ENCODE measurements at places on chromosomes 2 and 18.

GRCh38 chr2:167697948-167698347, 549.4 kb downstream of the STK39 start:
- DNase-seq, result no peak

DNA sequence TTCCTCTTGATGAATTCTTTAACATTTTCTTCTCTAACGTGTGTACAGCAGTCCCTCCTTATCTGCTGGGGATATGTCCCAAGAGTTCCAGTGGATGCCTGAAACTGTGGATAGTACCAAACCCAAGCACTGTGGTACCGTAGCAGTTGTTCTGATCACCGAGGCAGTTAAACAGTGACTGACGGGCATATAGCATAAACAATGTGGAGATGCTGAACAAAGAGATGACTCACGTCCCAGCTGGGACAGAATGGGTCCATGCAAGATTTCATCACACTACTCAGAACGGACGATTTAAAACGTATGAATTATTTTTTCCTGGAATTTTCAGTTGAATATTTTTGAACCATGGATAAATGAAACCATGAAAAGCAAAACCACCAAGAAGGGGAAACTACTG, 54.5 kb upstream of the SPAG16 start:
- no peak for DNase-seq

DNA sequence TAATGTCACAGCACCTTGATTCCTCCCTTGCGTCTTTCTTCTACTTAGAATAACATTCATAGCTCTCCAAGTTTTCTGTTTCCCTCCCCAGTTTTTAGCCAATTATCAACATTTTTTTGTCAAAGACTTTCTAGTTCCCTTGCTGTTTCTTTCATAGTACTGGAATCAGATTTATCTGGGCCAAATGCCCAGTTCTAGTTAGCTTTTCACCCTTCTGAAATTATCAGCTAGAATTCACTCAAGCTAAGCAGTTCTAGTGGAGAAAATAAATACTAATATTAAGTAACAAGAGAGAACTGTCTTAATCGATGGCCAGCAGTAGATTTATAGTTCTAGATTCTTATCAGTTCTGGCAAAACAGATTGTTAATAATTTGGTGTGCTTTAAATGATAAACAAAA, 36.2 kb downstream of the EFEMP1 start:
- no peak for DNase-seq

GRCh38 chr2:233111427-233111826, 51.3 kb downstream of the INPP5D start:
- no peak for DNase-seq

- no peak for DNase-seq
Measured at GRCh38 chr2:138321458-138321857, 180.1 kb upstream of the SPOPL start.

DNA sequence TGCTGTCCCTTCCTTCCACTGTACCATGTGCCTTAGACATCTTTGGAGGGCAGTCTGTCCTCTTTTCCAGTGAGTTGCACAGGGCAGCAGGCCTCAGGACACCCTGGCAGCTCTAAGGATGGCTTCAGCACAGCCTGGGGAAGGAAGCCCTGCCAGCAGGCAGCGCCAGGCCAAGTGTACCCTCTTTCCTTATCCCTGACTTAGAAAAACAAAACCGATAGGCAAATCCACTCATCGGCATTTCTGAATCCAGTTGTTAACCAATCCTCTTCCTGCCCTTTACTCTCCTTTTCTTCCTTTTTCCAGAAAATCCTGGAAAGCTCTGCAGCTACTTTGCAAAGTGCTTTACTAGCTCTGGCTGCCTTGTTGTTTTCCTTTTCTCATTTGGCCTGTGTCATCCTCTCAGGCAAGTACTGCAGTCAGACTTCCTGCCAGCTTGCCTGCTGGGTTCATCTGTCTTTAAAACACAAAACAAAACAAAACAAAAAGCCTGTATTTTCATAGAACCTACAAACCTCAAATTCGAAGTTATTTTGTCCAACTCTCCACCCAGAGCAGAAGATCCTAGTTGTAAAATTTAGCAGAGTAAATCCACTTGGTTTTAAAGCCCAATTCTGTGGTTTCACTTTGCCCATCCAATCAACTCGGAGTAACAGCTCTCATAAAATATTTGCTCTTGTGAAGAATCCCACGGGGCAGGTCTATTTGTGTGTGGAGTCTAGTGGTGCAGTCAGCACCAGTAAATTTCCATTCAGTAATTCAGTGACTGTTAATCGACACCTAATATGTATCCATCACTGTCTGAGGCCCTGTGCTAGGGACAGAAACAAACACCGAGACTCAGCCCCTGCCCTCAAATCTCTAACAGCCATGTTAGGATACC, 45.2 kb downstream of the PCBP1 start:
- DNase-seq, result peak; percentile 28

- DNase-seq, result no peak
Measured at GRCh38 chr2:147224070-147224469, 620.8 kb upstream of the ACVR2A start.

DNA sequence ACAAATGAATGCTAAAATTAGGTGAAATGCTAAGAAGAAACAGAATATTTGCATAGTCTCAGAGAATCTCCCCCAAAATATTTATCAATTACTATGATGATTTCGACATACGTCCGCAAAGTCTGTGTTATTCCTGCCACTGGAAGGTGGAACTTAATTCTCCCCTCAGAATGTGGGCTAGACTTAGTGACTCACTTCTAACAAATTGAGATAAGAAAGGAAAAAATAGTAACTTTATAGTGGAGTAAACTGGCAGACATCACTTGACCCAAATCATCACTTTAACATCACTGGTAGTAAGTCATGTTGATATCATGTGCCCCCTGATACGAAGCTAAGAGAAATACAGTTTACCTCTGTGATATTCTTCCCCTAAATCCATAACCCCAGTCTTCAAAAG, 23.5 kb downstream of the HADHB start:
- DNase-seq, result no peak

- no peak for DNase-seq
Measured at GRCh38 chr2:183035954-183036669, 2.1 kb downstream of the NCKAP1 start.

- no peak for DNase-seq
Measured at GRCh38 chr2:73337828-73338227, 44.5 kb upstream of the EGR4 start.

DNA sequence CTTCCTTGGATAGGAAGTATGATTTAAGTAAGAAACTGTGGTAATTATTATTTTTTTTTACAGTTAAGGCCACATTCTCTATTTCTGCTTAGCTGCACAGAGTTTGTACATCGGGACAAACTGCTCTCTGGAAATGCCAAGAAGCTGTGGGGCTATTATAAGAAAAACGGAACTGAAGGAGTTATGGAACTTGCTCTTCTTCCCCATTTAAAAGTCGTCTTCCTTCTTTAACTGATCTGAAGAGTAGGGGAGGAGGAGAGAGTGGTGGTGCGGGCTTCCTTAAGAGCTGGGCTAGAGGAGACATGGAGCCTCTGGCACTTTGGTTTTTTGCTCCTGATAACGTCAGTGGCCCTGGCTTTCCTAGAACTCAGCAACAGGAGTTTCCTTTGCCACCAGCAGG, 54.4 kb downstream of the RAB31 start:
- DNase-seq, result no peak

- no peak for DNase-seq
Measured at GRCh38 chr18:12904012-12904516, 20.0 kb upstream of the PTPN2 start.

- peak; percentile 46 for DNase-seq
Measured at GRCh38 chr2:8543383-8544170, 138.3 kb upstream of the ID2 start.

DNA sequence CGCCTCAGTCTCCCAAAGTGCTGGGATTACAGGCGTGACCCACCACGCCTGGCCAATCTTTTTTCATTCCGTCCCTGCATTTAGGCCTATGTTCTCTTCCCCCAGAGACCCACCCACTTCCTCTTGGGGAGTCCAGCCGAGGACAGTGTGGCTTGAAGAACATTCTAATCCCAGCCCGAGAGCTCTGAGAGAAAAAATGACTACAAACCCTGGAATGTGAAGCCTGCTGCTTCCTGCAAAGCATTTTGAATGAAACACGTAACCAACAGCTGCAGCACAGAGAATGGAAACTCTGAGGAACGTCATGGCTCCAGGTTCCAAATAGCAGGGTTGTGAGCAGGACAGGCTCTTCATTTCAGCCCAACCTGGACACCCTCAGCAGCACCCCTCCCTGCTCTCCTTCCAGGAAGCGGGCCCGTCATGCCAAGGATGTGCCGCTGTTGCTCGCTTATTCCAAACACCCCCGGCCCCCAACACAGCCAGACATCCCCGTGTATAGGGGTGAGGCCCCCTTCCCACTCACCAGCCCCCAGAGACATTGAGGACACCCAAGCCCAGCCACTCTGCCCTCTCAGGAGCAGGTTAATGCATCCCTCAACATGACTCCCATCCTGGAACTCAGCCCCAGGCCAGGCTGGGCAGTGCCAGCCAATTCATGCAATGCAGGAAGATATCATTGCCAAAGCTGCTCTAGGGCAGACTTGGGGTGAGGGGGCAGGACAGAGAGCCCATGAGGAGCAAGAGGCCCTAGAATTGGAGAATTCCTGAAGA, 139.8 kb downstream of the ZFP36L2 start:
- no peak for DNase-seq

DNA sequence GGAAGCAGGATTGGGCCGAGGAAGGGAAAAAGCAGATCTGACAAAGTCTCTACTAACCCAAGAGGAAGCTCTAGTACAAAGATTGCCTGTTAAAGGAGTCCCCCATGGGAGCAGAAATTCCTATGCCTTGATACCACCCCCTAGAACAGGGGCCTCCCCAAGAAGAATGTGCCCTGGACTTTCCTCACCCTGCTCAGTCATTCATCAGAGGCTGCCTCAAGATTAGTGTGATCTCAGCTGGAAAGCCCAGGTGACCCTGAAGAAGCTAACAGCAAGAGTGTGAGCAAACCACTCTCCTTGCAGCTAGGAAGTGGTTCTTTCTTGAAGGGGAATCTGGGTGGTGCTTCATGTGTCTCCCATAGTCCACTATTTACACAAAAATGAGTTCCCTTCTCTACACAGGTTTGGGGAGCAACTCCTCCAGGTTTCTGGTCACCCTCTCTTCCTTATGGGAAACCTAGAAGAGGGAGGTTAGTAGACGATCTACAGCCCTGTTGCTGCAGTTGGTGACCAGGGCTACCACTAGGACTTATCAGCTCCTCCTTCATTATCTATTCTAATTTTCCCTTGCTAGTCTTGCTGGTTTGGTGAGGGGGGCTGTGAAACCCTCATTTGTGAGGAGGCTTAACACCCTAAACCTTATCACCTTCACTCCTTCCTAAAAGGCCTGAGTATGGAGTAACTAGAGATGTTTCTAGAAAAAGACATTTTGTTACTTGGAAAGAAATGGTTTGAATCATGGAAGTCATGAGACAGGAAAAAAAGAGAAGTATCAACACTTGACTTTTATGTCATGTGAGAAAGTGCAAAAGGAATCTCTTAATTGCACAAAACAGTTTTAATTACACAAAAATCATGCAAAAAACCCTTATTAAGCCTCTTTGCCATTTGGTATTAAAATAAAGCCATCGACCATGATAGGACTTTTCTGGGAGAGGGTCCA, 2.9 kb upstream of the WDR7 start:
- no peak for DNase-seq
